ENCODE measurements at places on chromosomes 3 and 15.

DNA sequence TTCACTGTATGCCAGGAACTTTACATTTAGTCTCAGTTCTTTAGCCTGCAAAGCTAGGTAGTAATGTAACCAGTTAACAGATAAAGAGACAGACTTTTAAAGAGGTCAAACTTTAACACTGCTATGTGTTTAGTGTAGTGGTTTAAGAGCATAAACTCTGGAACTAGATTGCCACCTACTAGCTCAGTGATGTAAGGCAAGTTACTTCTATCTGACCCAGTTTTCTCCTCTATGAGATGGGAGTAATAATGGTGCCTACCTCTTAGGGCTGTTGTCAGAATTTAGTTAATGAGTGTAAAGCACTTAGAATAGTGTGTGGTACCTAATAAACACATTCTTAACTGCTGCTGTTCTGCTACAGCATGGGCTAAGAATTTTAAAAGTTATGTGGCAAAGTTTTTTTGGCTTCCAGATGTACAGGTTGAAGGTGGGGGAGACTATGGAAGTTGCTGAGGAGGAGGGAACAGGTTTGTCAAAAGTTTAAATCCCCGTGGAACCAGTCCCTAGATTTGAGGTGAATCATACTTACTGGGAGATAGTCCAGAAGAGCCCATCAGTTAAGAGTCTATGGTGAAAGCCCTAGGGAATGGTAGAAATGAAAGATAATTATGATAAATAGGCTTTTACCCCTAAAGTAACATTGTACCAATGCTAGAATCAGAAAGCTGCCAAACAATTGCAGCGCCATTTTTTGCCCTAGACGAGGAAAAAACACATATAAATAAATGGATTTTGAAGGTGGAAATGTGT is 13.9 kb downstream of the TSC22D2 start:
- DNase-seq, result no peak

DNA sequence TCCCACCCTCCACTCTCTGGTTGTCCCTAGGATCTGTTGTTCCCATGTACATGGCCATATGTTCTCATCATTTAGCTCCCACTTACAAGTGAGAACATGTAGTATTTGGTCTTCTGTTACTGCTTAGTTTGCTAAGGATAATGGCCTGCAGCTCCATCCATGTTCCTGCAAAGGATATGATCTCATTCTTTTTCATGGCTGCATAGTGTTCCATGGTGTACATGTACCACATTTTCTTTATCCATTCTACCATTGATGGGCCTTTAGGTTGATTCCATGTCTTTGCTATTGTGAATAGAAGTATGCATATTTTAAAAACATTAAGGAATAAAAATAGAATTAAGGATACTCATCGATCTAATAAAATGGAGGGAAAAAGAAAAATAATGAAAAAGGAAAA is 278.4 kb downstream of the MBNL1 start:
- DNase-seq, result no peak

DNA sequence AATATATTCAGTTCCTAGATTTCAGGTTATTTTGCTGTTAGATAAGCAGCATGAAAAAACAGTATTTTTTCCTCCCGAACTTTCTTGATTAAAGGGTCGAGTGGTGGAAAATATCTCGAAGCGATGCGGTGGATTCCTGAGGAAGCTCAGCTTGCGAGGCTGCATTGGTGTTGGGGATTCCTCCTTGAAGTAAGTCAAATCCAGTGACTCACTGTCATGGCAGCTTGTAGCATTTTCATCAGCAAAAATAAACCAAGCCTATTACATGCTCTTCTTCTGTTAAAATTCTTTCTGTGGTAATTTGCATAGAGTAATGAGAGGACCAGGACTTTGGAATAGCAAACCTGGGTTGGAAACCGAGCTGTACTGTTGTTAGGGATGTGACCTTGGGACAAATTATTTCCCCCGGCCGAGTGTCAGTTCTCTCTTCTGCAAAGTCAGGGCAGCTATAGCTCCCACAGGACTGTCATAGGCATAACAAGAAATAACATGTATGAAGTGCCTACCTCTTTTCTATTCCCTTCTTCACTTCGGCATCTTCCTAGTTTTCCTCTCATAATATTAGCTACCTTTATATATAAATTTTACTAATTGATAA is 75.6 kb downstream of the UBP1 start:
- no peak for DNase-seq

- DNase-seq, result no peak
Observed at GRCh38 chr3:23325466-23326065, 122.4 kb downstream of the UBE2E2 start.

DNA sequence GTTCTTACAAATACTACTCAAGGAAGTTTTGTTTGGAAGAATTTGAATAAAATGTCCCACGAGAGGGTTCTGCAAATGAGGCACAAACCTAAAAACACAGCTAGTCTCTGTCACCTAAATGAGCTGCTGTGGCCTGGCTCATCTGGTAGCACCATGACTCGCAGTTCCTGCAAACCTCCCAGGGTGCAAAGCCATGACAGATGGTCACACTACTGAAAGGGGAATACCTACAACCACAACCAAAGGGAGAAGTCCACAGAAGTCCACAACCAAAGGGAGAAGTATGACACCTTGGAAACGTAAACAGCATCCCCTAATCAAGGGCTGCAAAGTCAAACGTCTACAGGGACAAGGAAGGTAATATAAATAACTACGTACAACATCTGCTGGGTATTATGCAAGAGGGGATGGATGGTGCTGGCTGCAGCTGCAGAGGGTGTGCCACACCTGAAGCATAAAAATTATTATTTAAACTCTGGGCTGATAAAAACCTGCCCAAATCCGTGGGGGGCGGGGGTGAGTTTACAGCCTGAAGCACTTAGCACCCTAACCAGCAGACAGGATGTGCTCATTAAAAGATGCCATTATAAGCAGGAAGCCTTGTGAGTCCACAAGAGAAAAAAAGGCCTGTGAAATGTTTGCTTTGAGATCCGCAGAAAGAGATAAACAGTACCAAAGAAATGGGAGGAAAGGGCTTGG is 184.0 kb downstream of the MAGI1 start:
- no peak for DNase-seq

GRCh38 chr3:184712248-184713039 is 580 bp upstream of the MAGEF1 start:
- DNase-seq, result no peak

DNA sequence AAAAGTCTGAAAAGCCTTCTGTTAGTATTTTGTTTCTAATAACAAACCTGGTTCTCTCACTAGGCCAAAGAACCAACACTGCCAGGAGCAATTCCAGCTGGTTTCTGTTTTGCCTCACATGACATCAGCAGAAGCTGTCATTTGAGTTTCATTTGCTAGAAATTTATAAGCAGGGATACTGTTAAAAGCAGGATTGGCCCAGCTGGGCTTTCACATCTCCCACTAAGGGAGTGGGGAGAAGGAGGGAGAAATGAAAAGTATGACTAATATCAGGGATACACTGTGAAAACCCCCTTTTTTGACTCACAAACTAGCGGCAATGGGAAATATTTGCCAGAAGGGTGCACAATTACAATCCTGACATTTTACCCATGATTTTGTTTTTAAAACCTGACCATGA is 5.3 kb downstream of the CCDC80 start:
- no peak for DNase-seq

DNA sequence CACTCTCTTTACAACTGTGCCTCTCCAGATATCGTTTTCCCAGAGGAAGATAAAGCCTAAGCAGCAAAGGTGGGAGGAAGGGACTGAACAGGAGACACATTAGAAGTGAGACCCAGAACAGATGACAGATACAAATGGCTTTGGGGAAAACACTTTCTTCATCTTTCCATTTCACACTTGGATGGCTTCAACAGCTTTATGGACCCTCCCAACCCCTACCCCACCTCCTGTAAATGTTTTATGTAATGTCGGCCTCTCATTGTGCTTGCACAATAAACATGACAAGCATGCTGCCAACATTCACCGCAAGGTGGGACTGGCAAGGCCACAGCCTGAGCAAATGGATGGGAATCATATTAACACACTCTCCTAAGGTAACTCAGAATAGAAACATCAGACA is 1088.6 kb downstream of the TUSC7 start:
- DNase-seq, result no peak

DNA sequence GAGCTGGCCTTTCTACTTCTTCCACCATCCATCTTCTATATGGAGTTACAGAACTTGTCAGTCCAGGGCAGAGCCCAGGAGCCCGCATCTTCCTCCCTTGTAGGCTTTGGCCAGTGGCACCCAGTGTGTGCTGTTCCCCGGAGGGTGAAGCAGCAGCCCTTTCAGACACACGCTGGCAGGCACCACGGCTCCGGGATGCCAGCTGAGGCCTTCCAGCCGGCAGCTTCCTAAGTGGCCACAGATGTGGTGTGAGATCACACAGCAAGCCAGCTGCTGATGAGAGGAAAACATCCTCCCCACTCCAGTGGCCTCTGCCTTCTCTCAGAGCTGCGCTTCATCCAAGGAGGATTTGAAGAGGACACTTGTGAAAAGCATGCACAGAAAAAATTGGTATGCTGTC is 24.1 kb downstream of the CRABP1 start:
- DNase-seq, result no peak

DNA sequence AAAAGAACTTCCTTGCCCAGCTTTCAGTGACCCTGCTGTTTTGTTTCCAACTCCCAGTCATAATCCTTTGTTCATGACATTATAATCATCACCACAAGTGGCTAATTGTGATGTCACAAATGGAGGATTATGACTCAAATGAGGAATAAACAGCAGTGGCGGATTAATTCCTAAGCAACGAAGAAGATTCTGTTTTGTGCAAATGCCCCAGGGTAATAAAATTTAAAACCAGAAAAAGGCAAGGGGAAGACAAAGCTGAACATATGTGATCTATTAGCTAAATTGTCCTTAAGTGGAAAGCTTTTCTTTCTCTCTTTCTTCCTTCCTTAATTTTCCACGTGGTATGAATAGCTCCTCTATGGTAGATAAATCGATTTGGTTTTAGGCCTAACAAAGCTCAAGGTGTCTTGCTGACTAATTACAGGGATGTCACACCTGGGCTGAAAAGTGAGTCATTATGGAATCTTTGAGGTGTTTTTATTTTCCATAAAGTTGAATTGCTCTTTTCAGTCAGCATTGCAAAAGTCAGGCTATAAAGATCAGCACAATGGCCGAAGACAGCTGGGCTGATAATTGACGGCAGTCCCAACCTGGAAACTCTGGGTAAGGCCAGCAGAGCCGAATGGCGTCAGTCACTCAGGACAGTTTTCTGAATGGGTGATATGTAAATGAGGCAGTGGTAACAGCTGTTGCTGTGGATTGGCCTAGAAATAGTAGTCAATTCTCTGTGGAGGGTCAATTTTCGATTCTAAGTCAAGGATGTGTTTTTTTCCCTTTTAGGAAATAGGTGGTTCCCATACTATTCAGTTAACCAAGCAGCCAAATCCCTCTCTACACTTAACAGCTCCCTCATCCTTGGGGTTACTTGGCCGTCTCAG is 121.5 kb downstream of the PTPRG start:
- DNase-seq, result no peak

GRCh38 chr3:43531835-43532234 is 90.0 kb downstream of the ANO10 start:
- no peak for DNase-seq

DNA sequence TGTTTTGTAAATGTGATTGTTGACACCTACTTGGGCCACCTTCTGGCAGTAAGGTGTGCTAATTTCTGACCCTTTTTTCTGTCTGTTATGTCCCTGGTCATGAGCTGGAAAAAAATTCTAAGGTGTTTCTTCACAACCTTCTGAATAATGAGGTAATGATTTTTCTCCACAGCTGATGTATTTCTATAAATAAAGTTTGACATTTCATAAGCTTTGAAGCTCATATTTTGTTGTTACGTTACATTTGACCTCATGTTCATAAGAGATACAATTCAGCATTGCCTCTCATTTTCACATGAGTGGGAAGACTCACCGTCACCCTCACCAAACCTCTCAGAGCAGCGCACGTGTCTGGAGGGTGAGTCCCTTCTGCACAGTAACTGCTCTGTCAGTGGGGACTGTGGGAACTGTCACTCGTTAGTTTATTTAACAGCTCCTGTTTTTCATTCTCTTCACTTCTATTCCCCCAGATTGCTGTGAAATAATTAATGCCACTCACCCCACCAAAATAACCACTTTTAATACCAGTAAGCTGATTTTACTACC is 140.9 kb downstream of the PLCL2 start:
- peak; percentile 42 for DNase-seq

- DNase-seq, result no peak
Observed at GRCh38 chr3:23094890-23095462, 108.2 kb upstream of the UBE2E2 start.

- DNase-seq, result no peak
Observed at GRCh38 chr3:57959423-57960173, 48.6 kb upstream of the FLNB start.

- no peak for DNase-seq
Observed at GRCh38 chr3:134076851-134077250, 47.1 kb upstream of the SLCO2A1 start.

GRCh38 chr15:63858448-63858847 is 24.7 kb upstream of the HERC1 start:
- no peak for DNase-seq

DNA sequence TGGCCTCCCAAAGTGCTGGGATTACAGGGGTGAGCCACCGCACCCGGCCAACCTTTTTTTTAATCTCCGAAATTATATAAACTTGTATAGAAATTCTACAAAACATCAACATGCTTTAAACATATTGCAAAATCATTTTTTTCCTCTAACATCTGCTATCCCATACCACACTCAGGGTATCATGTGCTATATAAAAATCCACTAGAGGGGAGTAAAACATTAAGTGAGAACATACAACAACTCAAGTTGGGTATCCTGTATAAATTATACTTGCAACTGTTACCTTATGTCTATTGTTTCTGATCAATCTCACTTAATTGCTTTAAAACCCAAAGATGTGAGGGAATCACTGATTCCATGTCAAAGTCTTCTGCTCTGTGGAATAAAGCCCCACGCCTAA is 71.9 kb upstream of the FBN1 start:
- no peak for DNase-seq

- no peak for DNase-seq
Observed at GRCh38 chr15:68479870-68480269, 47.9 kb upstream of the ITGA11 start.

DNA sequence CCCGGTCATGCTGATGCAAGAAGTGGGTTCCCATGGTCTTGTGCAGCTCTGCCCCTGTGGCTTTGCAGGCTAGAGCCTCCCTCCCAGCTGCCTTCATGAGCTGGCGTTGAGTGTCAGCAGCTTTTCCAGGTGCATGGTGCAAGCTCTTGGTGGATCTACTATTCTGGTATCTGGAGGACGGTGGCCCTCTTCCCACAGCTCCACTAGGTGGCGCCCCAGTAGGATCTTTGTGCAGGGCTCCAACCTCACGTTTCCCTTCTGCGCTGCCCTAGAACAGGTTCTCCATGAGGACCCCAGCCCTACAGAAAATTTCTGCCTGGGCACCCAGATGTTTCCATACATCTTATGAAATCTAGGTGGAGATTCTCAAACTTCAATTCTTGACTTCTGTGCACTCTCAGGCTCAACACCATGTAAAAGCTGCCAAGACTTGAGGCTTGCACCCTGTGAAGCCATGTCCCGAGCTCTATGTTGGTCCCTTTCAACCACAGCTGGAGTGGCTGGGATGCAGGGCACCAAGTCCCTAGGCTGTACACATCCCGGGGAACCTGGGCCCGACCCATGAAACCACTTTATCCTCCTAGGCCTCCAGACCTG is 238.4 kb upstream of the MDFIC2 start:
- peak; percentile 72 for DNase-seq

All from activated T-cell treated with anti-CD3 and anti-CD28 coated beads for 24 hours (primary cell).